ENCODE measurements at places on chromosomes 2 and 18. TPM values are rescaled to one million over a fixed set of nuclear protein-coding genes. Genes with fewer than 3 reads are reported as not detected.

GRCh38 chr18:46385124-46385523, 271.9 kb downstream of the LOXHD1 start:
- DNase-seq, result no peak

PID1 gene
- 6.6 TPM for total RNA-seq

DNA sequence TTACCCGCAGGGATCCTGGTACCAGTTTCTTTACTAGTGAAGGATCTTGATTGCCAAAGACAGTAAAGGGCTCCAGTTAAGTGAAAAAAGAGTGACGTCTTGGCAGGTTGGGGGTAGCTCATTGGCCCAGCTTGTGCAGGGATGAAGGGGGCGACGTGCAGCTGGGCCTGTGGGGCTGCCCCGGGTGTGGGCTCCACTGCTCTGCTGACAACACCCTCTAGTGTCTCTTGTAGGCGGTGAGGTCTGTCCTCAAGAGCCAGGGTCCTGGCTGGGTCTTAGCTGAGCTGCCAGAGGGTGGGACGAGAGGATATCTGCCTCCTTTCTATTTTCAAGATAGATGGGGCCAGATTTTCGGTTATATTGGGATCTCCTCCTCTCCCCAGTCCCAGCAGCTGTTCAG, 6.1 kb downstream of the ARHGEF4 start:
- no peak for DNase-seq

PHOSPHO2 gene
- total RNA-seq, result 4.9 TPM

- no peak for DNase-seq
Observed at GRCh38 chr18:79525556-79526467, 130.1 kb downstream of the NFATC1 start.

- DNase-seq, result no peak
Observed at GRCh38 chr2:226611944-226612318, 187.7 kb downstream of the IRS1 start.

- DNase-seq, result no peak
Observed at GRCh38 chr2:144032566-144032965, 487.4 kb downstream of the ZEB2 start.

DNA sequence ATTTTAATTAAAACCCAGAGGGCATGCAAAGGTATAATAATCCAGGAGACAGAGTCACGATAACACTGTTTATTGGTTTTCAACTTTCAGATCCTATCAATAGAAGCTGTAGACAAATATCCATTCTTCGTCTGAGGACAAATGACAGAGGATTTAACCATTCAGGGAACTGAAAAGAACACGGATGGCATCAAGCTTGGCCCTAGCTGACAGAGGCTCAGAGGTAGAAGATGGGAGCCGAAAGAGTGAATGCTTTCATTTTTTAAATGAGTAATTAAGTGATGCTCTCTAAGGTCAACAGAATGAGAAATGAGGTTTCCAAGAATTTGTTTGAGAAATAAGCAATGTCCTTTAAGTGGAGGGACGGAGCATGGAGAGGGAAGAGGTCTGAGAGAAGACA, 62.1 kb downstream of the BCL2 start:
- DNase-seq, result no peak

DNA sequence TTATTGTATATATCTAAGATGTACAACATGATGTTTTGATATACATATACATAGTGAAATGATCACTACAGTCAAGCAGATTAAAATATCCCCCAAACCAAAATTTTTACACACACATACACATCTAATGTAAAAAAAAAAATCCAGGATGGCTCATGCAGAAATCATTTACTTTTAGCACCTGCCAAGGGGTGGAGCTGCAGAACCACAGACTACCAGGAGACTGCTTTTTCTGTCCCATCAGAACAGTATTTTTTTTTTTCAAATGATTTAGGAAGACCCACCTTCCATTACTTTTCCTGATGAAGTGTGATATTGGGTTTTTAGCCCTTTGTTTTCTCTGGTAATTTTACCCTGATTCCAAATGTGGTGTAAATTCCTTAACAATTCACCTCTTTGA, 61.9 kb downstream of the AQP4 start:
- no peak for DNase-seq

DNA sequence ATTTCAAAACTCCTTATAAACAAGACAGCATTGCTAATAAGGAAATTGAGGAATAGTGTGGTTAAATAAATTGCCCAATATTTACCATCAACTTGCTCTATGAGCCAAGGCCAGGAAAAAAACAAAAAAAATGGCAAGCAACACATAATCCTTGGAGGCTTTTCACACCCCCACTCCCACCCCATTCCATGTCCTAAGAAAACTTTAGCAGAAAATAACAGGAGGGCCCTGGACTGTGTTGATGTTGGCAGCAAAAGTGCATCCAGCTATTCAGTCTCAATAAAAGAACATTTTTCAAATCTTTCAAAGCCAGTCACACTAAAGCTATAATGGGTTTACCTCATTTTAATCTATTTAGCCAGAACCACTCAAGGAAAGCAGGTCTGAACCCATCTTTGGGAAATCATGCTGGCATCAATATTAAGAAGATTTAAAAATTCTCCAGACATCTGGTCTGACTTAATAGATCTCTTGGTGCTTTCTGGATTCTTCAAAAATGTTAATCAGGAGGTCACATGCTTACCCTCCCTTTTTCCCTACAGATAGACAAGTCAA, 34.6 kb upstream of the STK17B start:
- DNase-seq, result no peak

DNA sequence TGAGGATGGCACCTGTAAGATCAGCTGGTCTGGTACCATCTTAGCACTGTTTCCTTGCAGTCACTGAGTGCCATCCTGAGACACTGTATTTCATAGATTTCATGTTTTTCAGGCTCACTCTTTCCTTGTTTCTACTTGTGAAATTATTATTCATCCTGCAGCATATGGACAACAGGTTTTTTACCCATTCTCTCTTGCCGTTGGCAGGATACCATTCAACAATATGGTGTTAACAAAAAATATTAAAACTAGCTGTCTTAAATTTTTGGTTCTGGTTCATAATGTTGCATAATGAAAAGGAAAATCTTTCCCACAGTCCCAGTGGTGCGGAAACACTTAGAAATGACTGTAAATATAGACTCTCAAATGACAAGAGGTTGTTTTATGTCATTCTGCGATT, 23.1 kb upstream of the ATG16L1 start:
- no peak for DNase-seq

DNA sequence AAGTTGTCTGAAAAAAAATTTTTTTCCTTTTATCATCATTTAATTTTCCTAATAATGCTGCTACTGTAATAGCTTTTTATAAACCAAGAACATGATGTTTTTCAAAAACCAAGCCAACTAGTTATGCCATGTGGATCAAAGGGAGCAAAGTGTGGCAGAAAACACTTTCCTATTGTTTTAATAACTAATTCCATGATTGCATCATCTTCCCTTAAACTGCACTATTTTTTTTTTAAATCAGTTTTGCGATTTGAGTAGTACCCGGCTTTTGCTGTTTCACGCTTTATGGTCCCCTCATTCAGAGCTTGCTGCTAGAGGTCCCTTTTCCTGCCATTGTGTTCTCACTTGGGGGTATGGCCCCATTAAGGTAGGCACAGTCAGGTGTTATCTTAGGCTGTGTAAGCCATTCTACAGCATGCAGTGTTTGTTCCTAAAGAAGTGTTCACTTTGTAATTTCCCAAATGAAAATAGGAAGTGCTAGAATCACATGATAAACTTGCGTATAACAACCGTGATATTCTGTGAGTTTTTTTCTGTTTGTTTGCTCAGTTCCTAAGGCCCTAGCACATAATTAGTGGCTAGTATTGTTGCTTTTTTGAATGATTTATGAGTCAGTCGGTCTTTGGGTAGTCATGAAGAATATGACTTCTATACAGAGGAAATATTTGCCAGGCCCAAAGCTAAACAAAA, 225.8 kb downstream of the PTGR3 start:
- DNase-seq, result no peak

ECEL1 gene
- not detected for total RNA-seq

DNAJC5G gene
- total RNA-seq, result not detected

All from SJCRH30 (cell line).